Ureter (tissue), 1 donor: ENCODE measurements at places on chromosomes 5 and 9. TPM values are rescaled to one million over a fixed set of nuclear protein-coding genes. Genes with fewer than 3 reads are reported as not detected.

Gene ENHO
- total RNA-seq: 0.36 TPM

DNA sequence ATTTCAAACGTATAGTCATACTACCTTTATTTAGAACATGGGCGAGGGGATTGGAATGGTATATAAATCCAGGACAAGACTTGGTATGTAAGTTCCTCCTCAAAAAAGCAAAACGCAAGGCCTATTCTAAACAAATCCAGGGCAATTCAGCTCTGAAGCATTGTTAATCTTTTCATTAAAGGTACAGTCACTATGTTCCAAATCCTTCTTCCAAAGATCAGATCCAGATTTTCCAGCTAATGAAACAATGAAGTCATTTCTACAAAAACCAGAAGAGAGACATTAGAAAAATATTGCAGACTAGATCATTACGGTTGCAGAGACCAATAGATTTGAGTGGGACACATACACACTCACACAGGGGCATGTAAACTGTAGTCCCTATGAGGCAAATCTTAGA is 116.1 kb upstream of the BNC2 start:
- DNase-seq: no peak

GRCh38 chr5:80763211-80763610 is 108.4 kb upstream of the DHFR start:
- DNase-seq: no peak

Gene CERCAM
- total RNA-seq: 51.3 TPM

DNA sequence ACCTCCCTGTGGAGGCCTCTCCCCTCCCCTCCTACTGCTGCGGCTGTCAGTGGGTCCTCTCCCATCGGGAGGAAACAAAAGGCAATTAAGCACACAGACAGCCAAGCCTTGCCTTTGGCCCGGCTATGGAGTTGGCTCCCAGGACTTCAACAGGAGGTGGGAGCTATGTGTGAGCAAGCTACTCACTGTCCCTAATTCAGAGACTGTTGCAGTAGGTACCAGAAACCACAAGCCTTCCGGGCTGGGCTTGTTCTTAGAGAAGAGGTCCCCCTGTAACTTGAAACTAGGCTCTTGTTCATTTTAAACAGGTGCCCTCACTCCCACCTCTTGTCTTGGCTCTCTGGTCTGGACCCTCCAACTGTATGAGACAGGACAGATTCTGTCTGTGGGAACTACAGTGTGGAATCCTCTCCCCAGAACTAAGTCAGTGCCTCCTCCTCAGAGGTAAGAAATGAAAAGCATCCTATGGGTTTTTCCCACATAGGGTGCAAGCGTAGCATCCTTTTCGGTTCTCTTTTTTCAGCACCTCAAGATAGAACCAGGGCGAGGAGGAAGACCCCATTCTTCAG is 561.1 kb downstream of the EBF1 start:
- no peak for DNase-seq
